Activated CD4-positive, alpha-beta memory T cell treated with anti-CD3 and anti-CD28 coated beads, Interleukin-2, amount 10 ng/mL, durations not matched to agents 7 days and 5 days (primary cell): ENCODE measurements at places on chromosomes 2 and 18. TPM values are rescaled to one million over a fixed set of nuclear protein-coding genes. Genes with fewer than 3 reads are reported as not detected.
A peak's percentile ranks its signal among the peaks of the same experiment; 100 is the strongest.

GRCh38 chr2:230166557-230167170, 53.1 kb downstream of the SP110 start:
- no peak for DNase-seq
- H3K36me3 ChIP-seq = peaks cover 63% of the 10 kb centered on the region
- no peak overlapping the region for H3K27ac ChIP-seq
- peaks cover 12% of the 10 kb centered on the region for H3K4me1 ChIP-seq

GRCh38 chr2:237129625-237130263, 44.1 kb downstream of the COPS8 start:
- H3K27me3 ChIP-seq = peaks cover 2% of the 10 kb centered on the region
- H3K4me3 ChIP-seq = no peak overlapping the region
- H3K4me1 ChIP-seq = no peaks in the 10 kb centered on the region
- no peak for DNase-seq
- H3K27ac ChIP-seq = no peak overlapping the region

- H3K27ac ChIP-seq = no peak overlapping the region
- H3K36me3 ChIP-seq = no peaks in the 10 kb centered on the region
- no peak for DNase-seq
Measured at GRCh38 chr2:152611458-152612231, 105.6 kb downstream of the PRPF40A start.

DNA sequence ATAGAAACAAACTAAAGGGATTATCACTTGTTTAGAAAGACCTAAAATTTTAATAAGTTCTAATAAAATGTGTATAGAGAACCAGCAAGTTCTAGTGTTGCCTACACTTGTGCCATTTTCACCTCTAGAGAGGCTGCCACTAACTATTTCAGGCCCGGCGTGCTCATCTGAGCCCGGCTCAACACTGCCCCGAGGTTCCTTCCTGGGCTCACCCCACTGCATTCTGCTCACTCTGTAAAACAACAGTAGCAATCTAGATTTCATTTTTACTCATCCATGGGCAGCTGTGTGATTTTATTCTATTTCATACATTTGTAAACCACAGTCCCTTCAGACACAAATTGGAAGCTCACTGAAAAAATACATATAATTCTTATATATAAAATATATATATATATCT, 253.2 kb downstream of the L3MBTL4 start:
- H3K36me3 ChIP-seq = no peaks in the 10 kb centered on the region
- no peak overlapping the region for H3K4me3 ChIP-seq
- no peaks in the 10 kb centered on the region for H3K27me3 ChIP-seq
- H3K4me1 ChIP-seq = no peaks in the 10 kb centered on the region
- H3K27ac ChIP-seq = no peak overlapping the region

DNA sequence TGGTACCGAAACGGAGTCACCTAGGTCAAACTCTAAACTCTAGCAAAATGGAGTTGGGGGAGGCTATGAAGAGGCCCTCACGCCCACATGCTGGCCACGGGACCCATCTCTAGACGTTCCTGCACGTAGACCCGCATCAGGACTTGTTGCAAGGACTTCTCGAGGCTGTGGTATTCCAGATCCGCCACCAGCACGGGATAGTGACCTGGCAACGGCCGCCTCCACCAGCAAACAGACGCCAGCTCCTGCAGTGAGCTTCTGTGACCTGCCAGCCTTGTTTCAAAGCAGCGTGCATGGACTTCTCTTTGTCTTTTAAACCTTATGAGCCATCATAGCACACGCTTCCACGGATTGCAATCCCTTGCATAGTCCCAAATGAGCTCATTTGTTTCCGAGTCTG, 40.3 kb upstream of the RALBP1 start:
- H3K36me3 ChIP-seq = no peaks in the 10 kb centered on the region
- no peak for DNase-seq
- no peaks in the 10 kb centered on the region for H3K4me1 ChIP-seq

DNA sequence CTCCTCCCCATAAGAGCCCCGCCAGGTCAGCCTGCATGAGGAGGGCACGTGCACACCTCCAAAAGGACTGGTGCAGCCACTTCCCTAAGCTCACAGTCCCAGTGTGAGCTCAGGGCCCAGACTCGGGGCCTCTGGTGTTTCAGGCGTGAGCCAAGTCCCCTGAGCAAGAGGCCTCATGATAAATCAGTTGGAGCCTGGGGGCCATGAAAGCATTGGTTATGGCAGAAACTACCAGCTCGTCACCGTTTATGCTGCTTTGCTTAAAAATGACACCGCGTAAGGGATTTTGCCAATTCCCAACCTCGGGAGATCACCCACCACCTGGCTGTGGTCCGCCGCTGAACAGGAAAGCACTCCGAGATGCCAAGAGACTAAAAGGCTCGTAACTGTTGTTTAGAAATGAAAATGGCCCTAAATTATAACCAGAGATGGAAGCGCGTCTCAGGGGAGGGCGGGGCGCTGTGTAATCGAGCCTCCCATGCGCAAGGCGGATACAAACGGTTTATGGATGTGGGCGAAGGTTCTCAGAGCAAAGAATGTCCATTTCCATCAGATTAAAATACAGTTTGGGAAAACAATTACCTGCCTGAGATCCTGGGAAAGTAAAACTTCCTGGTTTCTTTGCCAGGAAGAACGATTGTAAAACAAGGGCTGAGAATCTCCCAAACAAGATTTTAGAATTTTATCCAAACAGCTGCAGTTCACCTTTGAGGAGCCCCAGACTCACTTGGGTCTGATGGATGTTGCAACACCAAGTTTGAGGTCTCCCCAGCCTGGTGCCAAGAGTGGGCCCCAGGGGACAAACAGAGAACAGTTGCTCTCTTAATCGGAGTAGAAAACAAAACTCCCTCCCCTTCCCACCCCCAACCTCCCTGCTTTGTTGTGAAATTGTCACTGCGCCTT, 141.4 kb downstream of the BCL2 start:
- H3K4me1 ChIP-seq = peaks cover 43% of the 10 kb centered on the region
- H3K27ac ChIP-seq = no peak overlapping the region
- H3K27me3 ChIP-seq = no peaks in the 10 kb centered on the region
- DNase-seq = no peak
- no peak overlapping the region for H3K4me3 ChIP-seq

DNA sequence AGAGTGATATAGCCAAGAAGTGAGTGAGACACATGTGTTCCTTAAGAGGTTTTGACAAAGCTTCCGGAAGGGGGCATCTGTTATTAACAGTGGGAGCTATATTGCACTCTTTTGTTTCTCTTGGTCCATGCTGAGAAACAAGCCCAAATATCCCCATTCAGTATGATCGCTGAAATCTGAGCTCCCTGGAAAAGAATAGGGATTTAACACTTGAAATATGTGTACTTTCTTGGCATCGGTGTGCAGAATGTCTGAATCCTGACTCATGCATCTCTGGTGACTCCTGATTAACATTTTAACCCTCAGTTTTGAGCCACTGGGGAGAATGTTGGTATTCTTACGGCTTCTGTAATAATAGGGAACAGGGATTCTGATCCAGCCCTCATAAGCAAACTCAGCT, 448.1 kb downstream of the TSN start:
- no peak overlapping the region for H3K4me3 ChIP-seq
- no peak overlapping the region for H3K27ac ChIP-seq
- no peak for DNase-seq
- no peaks in the 10 kb centered on the region for H3K36me3 ChIP-seq

- no peak overlapping the region for H3K4me3 ChIP-seq
- peaks cover 47% of the 10 kb centered on the region for H3K36me3 ChIP-seq
- H3K27me3 ChIP-seq = no peaks in the 10 kb centered on the region
- no peak for DNase-seq
- no peak overlapping the region for H3K27ac ChIP-seq
- peaks cover 45% of the 10 kb centered on the region for H3K4me1 ChIP-seq
Measured at GRCh38 chr2:181190711-181191110, 210.3 kb downstream of the UBE2E3 start.

- H3K4me1 ChIP-seq = peaks cover 6% of the 10 kb centered on the region
- H3K27ac ChIP-seq = no peak overlapping the region
- no peak overlapping the region for H3K4me3 ChIP-seq
- H3K27me3 ChIP-seq = no peaks in the 10 kb centered on the region
Measured at GRCh38 chr2:46732127-46732526, 183.5 kb downstream of the MCFD2 start.

DNA sequence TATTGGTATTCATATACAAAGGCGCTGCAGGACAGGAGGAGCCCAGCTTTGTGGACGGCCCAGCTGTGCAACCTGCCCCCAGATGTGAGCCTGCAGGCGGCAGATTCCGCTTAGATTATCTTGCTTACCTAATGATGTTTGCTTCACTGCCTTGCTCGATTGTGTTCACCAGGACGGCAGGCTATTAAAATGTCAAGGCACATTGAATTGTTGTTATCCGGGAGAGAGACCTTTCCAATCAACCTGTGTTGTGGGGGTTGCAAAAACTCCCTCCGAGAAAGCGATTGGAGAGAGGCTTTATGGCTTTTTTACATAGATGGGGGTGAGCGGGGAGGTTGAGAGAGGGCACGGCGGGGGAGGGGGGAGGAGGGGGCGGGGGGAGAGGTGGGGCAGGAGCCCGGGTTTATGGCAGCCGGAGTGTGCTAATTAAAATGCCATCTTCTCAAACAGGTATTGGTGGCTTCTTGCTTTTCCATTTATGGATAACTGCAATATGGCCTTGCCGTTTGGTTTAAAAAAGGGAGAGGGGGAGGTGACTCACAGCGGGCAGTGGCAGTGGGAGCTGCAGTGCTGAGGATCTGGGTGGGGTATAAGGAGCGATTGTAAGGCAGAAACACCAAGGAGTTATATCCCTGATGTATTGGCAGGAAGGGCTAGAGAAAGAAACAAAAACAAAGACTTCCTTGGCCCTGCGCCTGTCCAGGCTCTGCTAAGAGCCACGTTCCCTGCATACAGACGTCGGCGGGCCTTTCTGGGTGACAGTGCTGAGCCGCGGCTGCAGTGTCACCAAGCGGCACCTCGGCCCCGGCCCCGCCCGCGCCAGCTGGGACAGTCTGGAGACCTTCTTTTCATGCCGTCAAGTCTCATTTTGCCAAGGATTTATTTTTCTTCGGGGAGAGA, 97.2 kb downstream of the INSIG2 start:
- H3K27ac ChIP-seq = peak overlapping the region; percentile 94
- peaks cover 23% of the 10 kb centered on the region for H3K4me1 ChIP-seq
- peaks cover 6% of the 10 kb centered on the region for H3K36me3 ChIP-seq
- peak; percentile 66 for DNase-seq
- peak overlapping the region; percentile 87 for H3K4me3 ChIP-seq

DNA sequence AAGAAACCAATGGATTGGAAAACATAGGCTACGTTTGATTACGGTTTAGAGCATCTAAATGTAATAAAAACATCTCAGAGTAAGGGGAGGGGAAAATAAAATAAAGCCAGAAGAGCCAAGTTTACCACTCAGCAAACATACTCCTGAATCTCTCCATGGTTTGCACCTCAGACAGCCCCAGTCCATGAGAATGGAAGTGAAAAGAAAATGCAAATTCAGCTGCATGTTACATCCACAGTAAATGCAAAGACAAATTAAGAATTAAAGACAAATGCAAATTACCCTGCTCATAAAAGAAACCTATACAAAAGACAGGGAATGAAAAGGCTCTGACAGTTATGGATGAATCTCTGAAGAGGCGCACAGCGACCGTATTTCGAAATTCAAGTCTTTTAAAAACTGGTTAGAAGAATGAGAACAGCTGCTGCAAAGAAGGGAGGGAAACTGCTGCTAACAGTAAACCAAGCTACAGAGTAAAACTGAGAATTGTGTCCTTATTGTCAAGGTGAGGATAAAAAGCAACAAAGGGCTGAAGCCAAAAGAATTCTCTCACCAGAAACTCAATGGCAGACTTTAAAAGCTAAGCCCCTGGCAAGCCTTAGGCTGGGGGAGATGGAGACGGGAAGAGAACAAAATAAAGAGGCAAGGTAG, 197.9 kb upstream of the ACVR2A start:
- no peaks in the 10 kb centered on the region for H3K36me3 ChIP-seq
- no peak overlapping the region for H3K27ac ChIP-seq
- DNase-seq = no peak
- H3K4me1 ChIP-seq = no peaks in the 10 kb centered on the region
- no peak overlapping the region for H3K4me3 ChIP-seq

- DNase-seq = no peak
- peak overlapping the region; percentile 97 for H3K4me3 ChIP-seq
- peaks cover 1% of the 10 kb centered on the region for H3K27me3 ChIP-seq
- H3K36me3 ChIP-seq = peaks cover 49% of the 10 kb centered on the region
Measured at GRCh38 chr2:239263669-239264491, 136.9 kb downstream of the HDAC4 start.

PROM2 gene
- 0.18 TPM for total RNA-seq

EMX1 gene
- not detected for total RNA-seq

DQX1 gene
- 0.33 TPM for total RNA-seq

UNC80 gene
- total RNA-seq = not detected

DNAJC5G gene
- not detected for total RNA-seq

ATP6V1C2 gene
- not detected for total RNA-seq

RGPD4 gene
- total RNA-seq = 0.10 TPM

FARSB gene
- total RNA-seq = 21.5 TPM
